SK-N-DZ (cell line): ENCODE measurements at places on chromosomes 16 and 17.

GRCh38 chr17:63694950-63695773, 4.8 kb downstream of the LIMD2 start:
- no peak for DNase-seq

GRCh38 chr16:88061346-88062110, 110.3 kb downstream of the BANP start:
- DNase-seq, result no peak

- DNase-seq, result no peak
These were observed 41.9 kb downstream of the ZFHX3 start for GRCh38 chr16:73006026-73006425.

GRCh38 chr16:4392382-4393239, 21.0 kb downstream of the VASN start:
- peak; percentile 89 for DNase-seq

DNA sequence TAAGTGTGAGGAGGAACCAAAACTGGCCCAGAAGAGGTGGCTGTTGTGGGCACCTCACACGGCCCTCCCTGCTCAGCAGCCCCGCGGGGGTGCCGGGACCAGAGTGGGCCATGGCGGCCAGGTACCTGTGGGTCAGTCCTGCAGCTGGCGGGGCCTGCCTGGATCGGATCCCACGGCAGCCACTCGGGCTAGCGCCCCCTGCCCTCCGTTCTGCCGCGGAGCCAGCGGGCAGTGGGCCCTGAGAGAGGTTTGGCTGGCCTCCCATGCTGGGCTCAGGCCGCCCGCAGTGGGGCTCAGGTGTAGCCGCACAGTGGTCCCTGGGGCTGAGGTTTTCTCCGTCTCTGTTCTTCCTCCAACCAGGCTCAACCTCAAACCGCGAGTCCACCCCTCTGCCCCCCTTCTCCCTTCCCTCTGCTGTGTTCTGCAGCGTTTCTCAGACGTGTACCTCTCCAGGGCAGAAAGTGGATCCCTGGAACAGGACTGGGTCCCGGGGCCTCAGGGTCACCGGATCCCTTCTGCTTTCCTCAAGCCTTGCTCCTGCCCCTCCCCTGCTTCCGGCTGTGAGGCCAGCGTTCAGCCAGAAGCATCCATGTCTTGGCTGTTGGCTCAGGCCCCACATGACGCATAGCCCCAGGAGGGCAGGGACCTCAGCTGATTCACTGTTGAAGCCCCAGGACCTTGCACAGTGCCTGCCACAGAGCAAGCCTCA, 28.6 kb upstream of the ITGA3 start:
- DNase-seq, result no peak

- no peak for DNase-seq
These were observed 33.9 kb upstream of the ICAM2 start for GRCh38 chr17:64054304-64054703.

GRCh38 chr16:53999841-54000240, 286.7 kb downstream of the IRX3 start:
- DNase-seq, result no peak

- DNase-seq, result no peak
These were observed 15.1 kb downstream of the C16orf54 start for GRCh38 chr16:29730649-29731048.

DNA sequence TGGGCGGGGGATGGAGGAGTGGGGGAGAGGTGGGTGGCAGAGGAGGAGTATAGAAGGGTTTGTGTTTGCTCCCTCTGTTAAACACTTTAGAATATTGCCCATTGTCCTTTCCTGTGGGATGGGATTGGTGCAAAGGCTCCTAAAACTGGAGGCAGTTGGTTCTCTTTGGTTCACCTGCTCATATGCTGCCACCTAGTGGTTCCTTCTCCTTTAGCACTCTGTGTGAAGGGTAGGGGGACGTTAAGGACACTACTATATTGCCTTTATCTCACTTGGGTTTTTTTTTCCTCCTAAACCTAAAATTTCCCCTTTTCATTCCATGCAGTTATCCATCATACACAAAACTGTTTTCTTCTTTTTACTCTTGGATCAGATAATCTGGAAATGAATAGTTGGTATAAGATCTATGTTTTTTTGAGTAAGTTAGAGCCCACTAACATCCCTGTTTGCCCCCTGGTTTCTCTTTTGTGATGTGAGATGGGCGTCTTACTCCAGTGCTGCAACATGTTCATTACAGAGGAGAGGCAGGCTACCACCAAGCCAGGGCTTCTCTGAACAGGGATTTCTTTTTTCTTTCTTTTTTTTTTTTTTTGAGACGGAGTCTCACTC, 23.8 kb downstream of the SNX11 start:
- peak; percentile 83 for DNase-seq

- no peak for DNase-seq
These were observed 11.2 kb downstream of the BCL7C start for GRCh38 chr16:30882429-30883310.

DNA sequence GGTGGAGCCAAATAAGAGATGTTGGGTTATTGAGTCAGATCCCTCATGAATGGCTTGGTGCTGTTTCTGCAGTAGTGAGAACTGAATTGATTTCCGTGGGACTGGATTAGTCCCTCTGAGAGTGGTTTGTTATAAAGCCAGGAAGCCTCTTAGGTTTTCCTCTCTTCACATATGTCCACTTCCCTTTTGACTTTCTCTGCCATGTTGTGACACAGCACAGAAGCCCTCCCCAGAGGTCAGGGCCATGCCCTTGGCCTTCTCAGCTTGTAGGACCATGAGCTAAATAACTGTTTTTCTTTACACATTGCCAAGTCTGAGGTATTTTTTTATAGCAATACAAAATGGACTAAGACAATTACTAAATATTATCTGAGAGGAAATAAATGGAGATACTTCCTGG, 10.3 kb upstream of the HAPSTR1 start:
- no peak for DNase-seq

- DNase-seq, result no peak
These were observed 79.5 kb downstream of the ANKRD11 start for GRCh38 chr16:89410794-89411309.
